ENCODE measurements at places on chromosomes 2 and 18.

- no peak overlapping the region for H3K4me3 ChIP-seq
- no peaks in the 10 kb centered on the region for H3K36me3 ChIP-seq
- no peak for ATAC-seq
- H3K27ac ChIP-seq, result no peak overlapping the region
Observed at GRCh38 chr2:49288902-49289700, 134.8 kb upstream of the FSHR start.

- H3K27me3 ChIP-seq, result no peaks in the 10 kb centered on the region
- H3K4me3 ChIP-seq, result no peak overlapping the region
- peak; percentile 39 for ATAC-seq
- no peaks in the 10 kb centered on the region for H3K36me3 ChIP-seq
Observed at GRCh38 chr2:48114256-48114655, 208.0 kb upstream of the FBXO11 start.

DNA sequence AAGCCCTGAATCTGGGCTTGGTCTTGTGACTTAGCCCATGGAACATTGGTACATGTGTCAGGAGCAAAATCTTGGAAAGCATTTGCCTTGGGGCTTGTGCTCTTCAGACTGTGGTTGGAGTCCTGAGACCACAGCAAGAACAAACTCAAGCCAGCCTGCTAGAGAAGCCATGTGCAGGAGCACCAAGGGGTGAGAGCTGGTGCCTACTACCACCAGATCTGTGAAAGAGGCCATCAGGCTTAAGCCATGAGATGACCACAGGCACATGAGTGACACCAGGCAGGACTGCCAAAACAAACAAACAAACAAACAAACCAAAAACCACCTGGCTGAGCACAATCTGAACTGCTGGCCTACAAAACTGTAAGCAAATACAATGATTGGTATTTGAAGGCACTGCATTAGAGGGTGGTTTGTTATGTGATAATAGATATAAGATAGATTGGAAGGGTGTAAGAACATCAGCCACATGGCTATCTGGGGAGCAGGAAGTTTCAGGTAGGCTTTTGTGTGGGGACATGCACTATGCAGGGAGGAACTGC is 9.0 kb upstream of the TWIST2 start:
- H3K27ac ChIP-seq, result no peak overlapping the region
- no peaks in the 10 kb centered on the region for H3K4me1 ChIP-seq
- no peak for ATAC-seq
- H3K4me3 ChIP-seq, result no peak overlapping the region
- H3K27me3 ChIP-seq, result peaks cover 36% of the 10 kb centered on the region

- H3K36me3 ChIP-seq, result no peaks in the 10 kb centered on the region
- H3K4me1 ChIP-seq, result no peaks in the 10 kb centered on the region
- H3K27ac ChIP-seq, result no peak overlapping the region
- ATAC-seq, result peak; percentile 45
- no peak overlapping the region for H3K4me3 ChIP-seq
Observed at GRCh38 chr2:80322958-80323357, 18.4 kb upstream of the LRRTM1 start.

DNA sequence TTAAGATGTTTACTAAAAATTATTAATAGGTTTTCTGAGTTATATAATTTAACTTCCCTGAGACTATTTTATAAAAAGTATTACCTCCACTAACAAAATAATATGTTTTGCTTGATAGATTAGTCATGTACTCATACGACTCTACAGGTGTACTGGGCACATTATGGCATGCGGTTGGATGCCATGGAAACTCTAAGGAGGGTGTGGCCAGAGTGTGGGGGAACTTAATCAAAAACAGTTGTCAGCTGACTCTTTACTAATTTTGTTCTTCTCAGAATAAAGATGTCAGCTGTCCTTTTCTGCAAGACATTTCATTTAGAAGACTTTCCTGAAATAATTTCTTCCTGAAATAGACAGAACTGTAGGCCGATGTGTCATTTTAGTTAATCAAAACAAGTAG is 228.3 kb upstream of the SIX3 start:
- no peaks in the 10 kb centered on the region for H3K36me3 ChIP-seq
- no peak overlapping the region for H3K4me3 ChIP-seq
- peaks cover 31% of the 10 kb centered on the region for H3K4me1 ChIP-seq
- H3K27ac ChIP-seq, result peak overlapping the region; percentile 76

DNA sequence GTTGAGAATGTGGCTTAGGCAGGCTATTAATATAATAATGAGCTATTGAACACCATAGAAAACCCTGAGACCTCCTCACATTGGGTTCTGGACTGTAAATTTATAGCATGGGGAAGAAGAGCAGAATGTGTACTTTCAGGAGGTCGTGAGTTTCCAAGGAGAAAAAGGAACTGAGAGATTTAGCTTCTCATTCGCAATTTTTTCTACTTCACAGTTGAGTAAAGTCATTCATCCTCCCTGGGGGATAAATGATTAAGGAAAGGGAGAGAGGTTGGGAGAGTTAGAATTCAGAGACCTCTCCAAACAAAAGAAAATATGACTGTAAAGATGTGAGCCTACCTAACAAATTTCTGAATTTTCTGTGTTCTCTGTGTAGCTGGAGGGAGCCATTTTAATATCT is 205.8 kb upstream of the CYRIA start:
- H3K4me1 ChIP-seq, result peaks cover 18% of the 10 kb centered on the region
- H3K27me3 ChIP-seq, result peaks cover 7% of the 10 kb centered on the region
- H3K27ac ChIP-seq, result no peak overlapping the region
- no peak overlapping the region for H3K4me3 ChIP-seq

DNA sequence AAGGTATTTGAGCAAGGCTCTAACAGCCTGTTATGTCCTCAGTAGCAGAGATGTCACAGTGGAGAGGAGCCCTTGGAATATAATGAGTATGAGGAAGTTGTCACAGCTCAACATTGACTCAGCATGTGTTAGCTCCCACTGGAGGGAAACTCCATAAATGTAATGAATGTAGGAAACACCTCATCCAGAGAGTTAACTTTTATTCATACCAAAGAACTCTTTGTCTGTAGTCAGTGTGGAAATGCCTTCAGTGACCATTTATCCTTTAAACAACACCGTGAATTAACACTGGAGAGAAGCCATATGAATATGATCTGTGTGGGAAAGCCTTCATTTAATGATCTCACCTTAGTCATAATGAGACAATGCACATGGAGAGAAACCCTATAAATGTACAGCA is 59.7 kb downstream of the CYP1B1 start:
- H3K27ac ChIP-seq, result no peak overlapping the region
- no peak for ATAC-seq
- H3K27me3 ChIP-seq, result no peaks in the 10 kb centered on the region
- H3K4me3 ChIP-seq, result no peak overlapping the region

DNA sequence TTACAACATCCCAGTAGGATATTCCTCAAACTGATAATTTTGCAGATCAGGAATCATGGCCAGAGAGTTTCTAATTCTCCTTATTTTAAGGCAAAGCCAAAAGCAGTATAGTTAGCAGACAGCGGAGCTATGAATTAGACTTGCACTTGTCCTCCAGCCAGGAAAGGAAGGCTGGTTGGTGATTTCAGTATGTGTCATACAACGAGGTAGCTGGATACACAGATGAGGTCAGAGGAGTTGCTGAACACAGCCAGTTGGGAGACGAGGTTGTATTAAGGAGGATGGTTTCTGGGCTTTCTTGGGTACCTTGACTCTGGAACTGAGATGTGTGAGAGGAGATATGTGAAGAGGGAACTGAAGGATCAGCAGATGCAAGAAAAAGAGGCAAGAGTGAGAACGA is 185.2 kb downstream of the SOX11 start:
- no peak for ATAC-seq
- no peaks in the 10 kb centered on the region for H3K27me3 ChIP-seq
- no peaks in the 10 kb centered on the region for H3K36me3 ChIP-seq
- H3K4me3 ChIP-seq, result no peak overlapping the region
- H3K27ac ChIP-seq, result no peak overlapping the region

GRCh38 chr18:48821251-48821590 is 129.5 kb downstream of the SMAD7 start:
- no peaks in the 10 kb centered on the region for H3K27me3 ChIP-seq
- H3K4me1 ChIP-seq, result peaks cover 26% of the 10 kb centered on the region
- no peak overlapping the region for H3K4me3 ChIP-seq
- ATAC-seq, result peak; percentile 3

DNA sequence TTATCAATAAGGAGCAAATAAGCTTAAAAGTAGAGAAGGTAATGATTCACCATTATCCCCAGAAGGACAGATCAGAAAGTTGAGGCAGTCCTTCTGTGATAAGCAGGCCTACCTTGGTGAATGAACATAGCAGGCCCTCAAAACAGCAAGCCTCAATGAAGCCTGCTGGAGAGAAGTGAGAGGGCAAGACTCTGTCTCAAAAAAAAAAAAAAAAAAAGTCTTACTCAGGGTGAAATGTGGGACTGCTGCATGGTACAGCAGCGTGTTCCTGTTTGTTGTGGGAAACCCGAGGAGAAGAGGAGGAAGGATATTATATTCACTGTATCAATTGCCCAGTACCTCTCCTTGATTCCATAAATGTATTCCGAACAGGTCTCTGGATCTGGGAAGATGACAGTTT is 8.7 kb upstream of the HAT1 start:
- ATAC-seq, result no peak
- H3K4me1 ChIP-seq, result no peaks in the 10 kb centered on the region
- no peak overlapping the region for H3K27ac ChIP-seq
- no peak overlapping the region for H3K4me3 ChIP-seq
- no peaks in the 10 kb centered on the region for H3K27me3 ChIP-seq
